ENCODE measurements at places on chromosomes 3 and 15.

DNA sequence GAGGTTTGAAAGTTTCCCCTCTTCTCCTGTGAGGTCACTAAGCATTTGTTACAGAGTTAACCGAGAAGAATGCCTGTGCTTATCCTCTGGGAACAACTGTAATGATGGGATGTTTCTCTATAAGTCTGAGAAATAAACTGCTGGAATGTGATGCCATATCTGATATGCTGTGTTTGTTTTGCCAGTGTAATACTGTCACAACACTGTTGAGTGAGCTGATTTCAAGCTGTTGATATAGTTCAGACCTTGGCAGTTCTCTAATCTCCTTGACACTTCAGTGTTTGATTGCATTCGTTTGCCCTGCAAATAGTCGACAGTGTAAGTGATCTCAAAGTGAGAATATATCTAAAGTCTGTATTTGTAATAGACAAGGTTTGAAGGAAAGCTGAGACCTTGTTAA is 73.3 kb downstream of the PTPRG start:
- DNase-seq, result no peak

- no peak for DNase-seq
These were observed 14.4 kb downstream of the MASP1 start for GRCh38 chr3:187277129-187277462.

- DNase-seq, result peak; percentile 30
These were observed 802.6 kb upstream of the ALCAM start for GRCh38 chr3:104564045-104564643.

DNA sequence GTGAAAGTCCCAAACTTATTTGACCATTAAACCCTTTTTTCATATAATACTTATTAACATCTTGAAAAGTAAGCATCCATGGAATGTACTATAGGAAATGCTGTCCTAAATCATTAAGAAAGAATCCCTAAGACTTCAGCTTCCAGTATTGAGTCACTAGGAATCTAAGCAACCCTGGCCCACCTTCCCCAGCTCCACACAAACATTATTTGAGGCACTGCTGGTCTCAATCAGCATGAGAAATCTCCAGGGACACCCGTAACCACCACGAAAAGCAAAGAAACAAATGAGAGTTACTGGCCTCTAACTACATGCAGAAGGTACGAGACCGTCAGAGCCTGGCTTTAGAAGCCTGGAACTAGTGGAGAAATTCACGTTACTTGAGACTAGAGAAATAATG is 68.2 kb downstream of the POLQ start:
- no peak for DNase-seq

GRCh38 chr3:194543550-194543949 is 56.7 kb upstream of the ATP13A3 start:
- no peak for DNase-seq

- DNase-seq, result no peak
These were observed 107.3 kb downstream of the HERC1 start for GRCh38 chr15:63726491-63726890.

GRCh38 chr3:131236421-131236820 is 145.2 kb upstream of the NUDT16 start:
- no peak for DNase-seq

GRCh38 chr3:123287051-123287961 is 85.6 kb downstream of the SEC22A start:
- no peak for DNase-seq

DNA sequence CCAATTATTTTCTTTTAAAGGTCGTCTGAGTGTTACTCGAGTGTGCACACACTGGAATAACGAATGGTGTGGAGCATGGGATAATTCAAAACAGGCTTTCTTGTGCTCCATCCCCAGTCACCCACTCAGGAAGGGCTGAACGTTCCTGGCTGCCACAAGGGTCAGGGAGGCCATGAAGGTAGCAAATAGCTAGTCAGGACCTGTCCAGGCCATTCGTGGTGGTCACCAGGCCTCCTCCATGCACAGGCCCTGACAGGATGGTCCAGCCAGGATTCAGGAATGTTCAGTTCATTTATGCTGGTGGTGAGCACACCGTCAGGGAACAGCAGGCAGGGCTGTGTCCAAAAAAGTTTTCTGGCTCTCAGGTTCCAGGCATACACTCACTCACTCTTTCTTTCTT is 11.7 kb upstream of the NR2E3 start:
- DNase-seq, result no peak

GRCh38 chr3:194736896-194737600 is 51.4 kb downstream of the FAM43A start:
- no peak for DNase-seq

DNA sequence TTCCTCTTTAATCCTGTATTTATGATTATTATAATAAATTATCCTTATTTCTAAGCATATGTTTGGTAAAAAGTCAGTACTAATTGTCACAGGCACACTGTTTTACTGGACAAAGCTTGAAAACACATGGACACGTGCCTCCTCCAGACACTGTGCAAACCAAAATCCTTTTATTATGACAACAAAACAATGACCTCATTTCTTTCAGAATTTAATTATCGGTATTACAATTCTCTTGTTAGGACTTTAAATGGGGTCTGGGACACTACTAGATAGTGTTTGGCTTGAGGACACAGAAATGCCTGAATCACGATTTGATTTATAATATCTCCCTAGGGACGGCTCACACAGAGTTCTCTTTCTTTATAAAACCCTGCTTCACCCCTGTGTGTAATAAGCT is 107.3 kb upstream of the IGSF10 start:
- no peak for DNase-seq

DNA sequence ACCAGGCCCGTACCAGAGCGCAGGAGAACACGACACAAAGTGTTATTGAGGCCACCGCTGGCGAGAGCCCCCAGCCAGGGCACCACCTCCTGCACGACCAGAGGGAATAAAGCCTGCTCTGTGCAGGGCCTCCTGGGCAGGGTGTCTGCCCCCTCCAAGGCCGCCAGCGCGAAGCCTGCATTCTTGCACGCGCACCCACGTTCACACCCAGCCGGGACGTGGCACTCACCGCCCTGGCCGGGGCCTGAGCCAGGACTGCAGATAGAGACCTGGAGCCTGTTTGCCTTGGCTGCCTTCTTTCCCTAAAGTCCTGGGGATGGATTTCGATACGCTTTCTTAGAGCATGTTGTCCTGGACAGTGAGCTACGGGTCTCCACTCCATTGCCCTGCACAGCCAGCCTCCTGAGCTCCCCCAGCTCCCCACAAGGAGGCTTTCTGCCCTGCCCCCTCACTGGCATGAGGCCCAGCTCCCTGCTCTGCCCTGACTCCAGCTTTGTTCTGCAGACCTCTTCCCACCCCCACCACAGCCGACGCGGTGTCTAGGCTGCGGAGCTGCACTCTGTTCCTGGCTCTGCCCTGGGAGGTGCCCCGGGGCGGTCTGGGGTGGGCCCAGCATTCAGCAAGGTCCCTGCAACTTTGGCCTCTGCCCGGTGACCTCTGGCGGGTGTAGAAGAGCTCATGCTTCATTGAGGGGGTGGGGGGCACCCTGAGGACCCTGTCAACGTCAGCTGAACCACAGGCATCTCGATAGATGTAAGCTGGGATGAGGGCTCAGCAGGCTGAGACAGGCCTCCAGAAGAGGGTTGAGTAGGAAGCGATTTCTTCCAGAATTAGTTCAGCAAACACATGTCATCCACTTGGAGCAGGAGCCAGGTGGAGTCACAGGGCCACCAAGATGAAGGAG is 145.0 kb downstream of the LRRK1 start:
- no peak for DNase-seq

- DNase-seq, result peak; percentile 73
These were observed 34.5 kb downstream of the GPR171 start for GRCh38 chr3:151168269-151169094.

DNA sequence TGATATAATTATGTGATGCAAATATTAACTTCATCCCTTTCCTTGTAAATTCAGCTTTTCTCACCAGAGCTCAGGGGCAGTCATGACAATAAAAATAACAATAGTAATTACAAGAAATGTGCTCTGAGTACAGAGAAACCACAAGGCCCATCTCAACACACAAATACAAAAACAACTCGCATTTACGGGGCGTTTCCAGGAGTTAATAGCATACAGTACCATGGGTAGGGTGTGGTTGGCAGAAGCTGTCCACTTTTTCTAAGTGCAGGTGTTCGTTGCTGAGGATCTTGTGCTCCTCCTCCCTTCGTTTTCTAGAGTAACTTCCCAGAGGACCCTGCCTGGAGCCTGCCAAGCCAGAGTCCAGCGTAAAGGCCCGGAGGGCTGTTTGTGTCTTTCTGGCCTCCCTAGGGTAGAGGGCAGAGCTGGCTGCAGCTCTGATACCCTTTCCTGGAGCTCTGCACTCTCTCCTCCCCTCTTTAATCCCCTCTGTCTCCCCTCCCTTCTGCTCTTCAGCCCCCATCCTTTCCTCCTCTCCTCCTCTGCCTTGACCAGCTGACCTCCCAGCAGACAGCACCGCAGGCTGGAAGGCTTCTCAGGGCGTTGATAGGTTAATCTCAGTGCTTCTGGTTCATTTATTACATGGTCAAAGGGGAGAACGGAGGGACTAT is 11.4 kb downstream of the SEMA3G start:
- DNase-seq, result no peak

GRCh38 chr15:45481135-45481534 is 41.4 kb downstream of the SLC30A4 start:
- no peak for DNase-seq

GRCh38 chr3:73469331-73469730 is 155.4 kb downstream of the PDZRN3 start:
- DNase-seq, result no peak

GRCh38 chr3:33179132-33179531 is 39.5 kb downstream of the SUSD5 start:
- DNase-seq, result no peak

DNA sequence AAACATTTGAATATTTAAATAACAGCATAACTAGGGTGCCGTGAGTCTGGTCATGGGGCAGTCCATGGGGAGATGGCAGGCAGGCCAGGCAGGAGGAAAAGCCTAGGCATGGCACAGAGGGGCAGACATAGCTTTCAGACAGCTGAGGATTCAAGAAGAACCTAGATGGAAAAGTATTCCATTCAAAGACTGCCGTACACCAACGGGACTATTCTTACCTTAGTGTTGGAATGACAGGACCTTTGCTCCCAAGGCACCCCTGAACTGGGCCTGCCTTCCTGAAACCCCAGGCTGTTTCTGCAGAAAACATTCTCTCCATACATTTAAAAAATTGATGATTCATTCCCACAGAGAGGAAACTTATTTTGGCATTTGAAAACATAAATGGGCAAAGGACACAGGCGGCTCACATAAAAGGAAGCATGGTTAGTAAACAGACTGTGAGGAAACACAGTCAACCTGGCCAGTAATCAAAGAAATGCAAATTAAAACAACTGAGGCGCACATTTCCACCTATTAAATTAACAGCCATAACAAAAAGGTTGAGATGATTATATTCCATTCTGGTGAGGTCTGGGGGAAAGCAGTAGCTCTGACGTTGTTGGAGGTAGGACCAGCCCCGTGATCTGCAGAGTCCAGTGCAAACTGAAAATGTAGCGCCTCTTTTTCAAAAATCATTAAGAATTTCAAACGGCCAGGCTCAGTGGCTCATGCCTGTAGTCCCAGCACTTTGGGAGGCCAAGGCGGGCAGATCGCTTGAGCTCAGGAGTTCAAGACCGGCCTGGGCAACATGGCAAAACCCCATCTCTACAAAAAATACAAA is 71.3 kb upstream of the SMAD3 start:
- DNase-seq, result no peak

DNA sequence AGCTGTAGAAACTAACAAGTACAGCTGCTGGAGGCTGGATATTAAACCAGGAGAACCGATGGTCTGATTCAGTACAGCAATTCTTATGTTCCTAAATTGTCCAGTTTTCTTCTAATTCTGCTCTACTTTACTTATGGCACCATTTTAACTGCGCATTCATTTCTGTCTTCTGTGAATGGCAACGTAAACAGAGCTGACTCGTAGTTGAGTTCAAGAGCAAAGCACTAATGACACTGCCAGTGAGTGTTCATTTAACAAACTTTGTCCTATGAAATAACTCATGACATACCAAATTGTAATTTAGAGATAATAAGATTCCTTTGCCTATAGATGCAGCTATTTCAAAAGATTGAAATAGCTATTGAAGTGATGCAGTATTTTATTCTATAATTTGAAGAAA is 48.7 kb downstream of the BCHE start:
- no peak for DNase-seq

DNA sequence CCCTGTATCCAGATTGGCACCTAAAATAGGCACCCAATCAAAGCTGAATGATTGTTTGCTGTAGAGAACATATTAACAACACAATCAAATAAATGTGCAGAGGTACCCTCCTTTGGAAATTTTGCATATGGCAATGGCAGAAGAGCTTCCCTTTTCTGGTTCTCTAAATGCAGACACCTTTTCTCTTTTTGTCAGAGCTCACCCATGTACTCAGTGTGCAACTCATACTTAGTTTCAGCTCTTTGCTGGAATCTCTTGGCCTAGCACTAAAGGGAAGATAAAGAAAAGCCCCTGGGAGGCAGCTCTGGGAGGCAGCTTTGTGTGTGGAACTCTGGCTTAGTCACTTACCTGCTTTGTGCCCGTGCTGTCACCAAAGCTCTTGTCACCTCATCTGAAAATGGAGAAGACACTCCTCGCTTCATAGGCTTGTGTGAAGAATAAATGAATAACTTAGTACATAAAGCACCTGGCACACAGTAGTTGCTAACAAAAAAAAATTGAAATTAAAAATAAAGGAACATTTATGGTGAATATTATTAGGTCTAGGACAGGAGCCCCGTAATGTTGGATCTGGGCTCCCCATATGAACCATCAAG is 28.8 kb downstream of the ST6GAL1 start:
- DNase-seq, result no peak

DNA sequence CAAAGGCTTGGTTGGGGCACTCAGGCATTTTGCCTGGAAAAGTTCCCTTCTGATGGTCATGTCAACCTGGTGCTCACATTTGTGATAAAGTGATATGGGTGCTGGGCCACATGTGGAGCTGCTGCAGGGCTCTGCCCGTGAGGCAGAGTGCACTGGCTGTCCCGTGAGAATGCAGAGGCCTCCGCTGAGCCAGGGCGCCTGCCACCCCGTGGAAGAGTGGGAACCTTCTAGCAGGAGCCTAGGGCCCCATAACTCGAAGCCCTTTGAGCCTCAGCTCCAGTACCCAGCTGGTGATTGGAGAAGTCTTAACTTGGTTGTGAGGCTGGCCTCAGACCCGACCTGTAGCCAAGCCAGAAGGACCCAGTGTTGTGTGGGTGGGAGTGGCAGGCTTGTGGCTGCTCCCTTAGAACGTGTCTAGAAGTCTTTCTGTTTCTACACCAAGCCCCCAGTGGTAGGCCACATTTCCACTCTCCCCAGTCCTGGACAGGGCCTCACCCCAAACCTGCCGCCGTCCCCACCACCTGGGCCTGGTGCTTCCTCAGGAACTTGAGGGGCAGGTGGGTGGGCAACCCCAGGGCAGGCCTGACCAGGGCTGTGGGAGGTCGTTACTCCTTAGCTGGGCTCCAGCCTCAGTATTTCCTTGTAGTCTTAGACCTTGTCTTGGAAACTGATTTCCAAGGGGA is 19.7 kb downstream of the SEC61A1 start:
- DNase-seq, result no peak

GRCh38 chr15:95626501-95627361 is 703.8 kb upstream of the NR2F2 start:
- DNase-seq, result no peak

- no peak for DNase-seq
These were observed 7.4 kb upstream of the SH3BP5 start for GRCh38 chr3:15339786-15340215.
